ENCODE measurements at places on chromosomes 2 and 18. TPM values are rescaled to one million over a fixed set of nuclear protein-coding genes. Genes with fewer than 3 reads are reported as not detected.

DNA sequence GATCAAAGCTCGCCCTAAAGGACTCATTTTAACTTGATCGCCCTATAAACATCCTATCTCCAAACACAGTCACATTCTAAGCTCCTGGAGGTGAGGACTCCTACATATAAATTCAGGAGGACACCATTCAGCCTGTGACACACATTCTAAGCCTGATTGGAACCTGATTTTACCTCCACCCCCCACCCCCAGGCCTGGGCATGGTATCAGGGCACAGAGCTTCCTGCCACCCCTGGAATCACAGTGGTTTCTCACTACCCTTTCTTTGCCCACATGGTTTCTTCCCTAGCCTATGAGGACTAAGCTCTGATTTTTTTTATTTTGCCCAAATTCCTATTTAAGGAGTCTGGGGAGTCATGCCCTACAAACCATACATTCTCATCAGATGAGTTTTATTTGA, 428.1 kb upstream of the ID2 start:
- no peak for DNase-seq
- peaks cover 6% of the 10 kb centered on the region for H3K4me1 ChIP-seq
- H3K36me3 ChIP-seq = no peaks in the 10 kb centered on the region
- H3K27me3 ChIP-seq = no peaks in the 10 kb centered on the region
- no peak overlapping the region for H3K27ac ChIP-seq
- no peak overlapping the region for H3K4me3 ChIP-seq

DNA sequence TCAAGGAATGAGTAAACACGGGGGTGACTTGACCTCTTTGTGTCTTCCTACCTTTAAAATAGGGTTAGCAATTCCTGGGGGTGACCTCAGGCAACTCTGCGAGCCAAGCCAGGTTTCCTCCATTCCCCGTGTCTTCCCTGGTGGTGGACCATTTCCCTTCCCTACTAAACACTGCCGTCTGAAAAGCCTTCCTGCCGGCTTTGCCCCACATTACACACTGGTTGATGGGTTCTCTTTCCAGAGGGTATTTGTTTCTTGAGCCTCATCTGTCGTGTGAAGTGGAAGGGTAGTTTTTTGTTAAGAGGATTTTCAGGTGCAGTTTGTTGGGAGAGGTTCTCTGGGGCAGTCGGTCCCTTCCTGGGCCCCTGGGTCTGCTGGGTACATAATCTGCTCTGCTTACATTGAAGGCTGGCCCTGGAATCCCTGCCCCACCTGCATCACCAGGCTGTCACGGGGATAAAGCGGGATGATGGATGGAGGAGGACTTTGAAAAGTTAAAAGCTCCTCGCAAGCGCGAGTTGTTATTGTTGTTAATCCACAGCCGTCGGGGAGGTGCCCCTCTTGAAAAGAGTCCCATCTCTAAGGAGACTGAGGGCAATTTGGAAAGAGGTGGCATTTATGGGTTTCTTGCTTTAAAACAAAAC, 175.4 kb upstream of the SPRED2 start:
- H3K4me1 ChIP-seq = peaks cover 3% of the 10 kb centered on the region
- no peak overlapping the region for H3K4me3 ChIP-seq
- H3K27me3 ChIP-seq = no peaks in the 10 kb centered on the region

GRCh38 chr2:32721376-32721775, 93.5 kb downstream of the TTC27 start:
- H3K27me3 ChIP-seq = no peaks in the 10 kb centered on the region
- H3K4me3 ChIP-seq = no peak overlapping the region
- H3K4me1 ChIP-seq = peaks cover 11% of the 10 kb centered on the region
- H3K27ac ChIP-seq = no peak overlapping the region
- DNase-seq = no peak
- no peaks in the 10 kb centered on the region for H3K36me3 ChIP-seq

DNA sequence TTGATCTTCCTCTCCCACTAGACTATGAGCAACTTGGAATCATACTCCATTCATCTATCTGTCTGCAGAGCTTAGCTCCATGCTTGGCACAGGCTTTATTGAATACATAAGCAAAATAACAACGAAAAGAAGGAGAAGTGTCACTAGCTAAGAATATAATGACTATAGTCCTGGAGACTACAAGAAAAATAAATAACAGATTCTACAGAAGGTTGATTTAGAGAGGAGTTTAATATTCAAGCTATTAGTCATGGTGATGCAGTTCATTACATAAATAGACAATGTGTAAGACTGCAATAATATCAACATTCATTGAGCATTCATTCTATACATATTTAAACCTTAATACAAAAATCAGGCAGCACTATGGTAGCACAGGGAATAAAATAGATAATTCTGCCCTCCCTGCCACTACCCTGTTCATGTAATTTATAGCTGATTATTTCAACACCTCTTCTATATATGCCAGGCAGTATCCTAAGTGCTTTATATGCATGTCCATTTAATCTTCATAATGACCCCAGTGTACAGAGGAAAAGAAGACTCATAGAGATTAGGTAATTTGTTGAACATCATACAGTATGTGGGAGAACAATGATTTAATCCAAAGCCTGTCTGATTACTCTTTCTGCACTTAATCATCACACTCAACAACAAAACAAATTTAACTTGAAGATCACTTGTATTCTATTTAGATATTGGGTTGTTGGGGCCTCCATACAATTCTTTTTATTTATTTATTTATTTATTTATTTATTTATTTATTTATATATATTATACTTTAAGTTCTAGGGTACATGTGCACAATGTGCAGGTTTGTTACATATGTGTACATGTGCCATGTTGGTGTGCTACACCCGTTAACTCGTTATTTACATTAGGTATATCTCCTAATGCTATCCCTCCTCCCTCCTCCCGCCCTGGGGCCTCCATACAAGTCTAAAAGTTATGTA, 165.3 kb downstream of the RNF152 start:
- no peaks in the 10 kb centered on the region for H3K27me3 ChIP-seq
- peaks cover under 1% of the 10 kb centered on the region for H3K4me1 ChIP-seq
- no peaks in the 10 kb centered on the region for H3K36me3 ChIP-seq
- no peak overlapping the region for H3K27ac ChIP-seq
- DNase-seq = no peak

- H3K27ac ChIP-seq = no peak overlapping the region
- no peaks in the 10 kb centered on the region for H3K4me1 ChIP-seq
- no peaks in the 10 kb centered on the region for H3K27me3 ChIP-seq
- no peak overlapping the region for H3K4me3 ChIP-seq
- no peak for DNase-seq
These were observed 122.3 kb downstream of the ATL2 start for GRCh38 chr2:38254796-38255195.

CHRNA1 gene
- total RNA-seq = not detected

METTL5 gene
- 46.9 TPM for total RNA-seq

Measured in stomach (tissue), 19 donors.